ENCODE measurements at places on chromosomes 1 and 21.

- no peak for DNase-seq
Observed at GRCh38 chr1:201288765-201289164, 5.5 kb downstream of the PKP1 start.

- no peak for DNase-seq
Observed at GRCh38 chr1:58264462-58264861, 282.1 kb downstream of the OMA1 start.

- no peak for DNase-seq
Observed at GRCh38 chr1:54781023-54781723, 16.9 kb upstream of the PARS2 start.

- peak; percentile 35 for DNase-seq
Observed at GRCh38 chr1:168360151-168361021, 79.7 kb downstream of the TBX19 start.

GRCh38 chr1:2378956-2379732 lies 12.2 kb downstream of the MORN1 start:
- no peak for DNase-seq

GRCh38 chr1:56034847-56035481 lies 544.4 kb downstream of the PLPP3 start:
- DNase-seq, result no peak

DNA sequence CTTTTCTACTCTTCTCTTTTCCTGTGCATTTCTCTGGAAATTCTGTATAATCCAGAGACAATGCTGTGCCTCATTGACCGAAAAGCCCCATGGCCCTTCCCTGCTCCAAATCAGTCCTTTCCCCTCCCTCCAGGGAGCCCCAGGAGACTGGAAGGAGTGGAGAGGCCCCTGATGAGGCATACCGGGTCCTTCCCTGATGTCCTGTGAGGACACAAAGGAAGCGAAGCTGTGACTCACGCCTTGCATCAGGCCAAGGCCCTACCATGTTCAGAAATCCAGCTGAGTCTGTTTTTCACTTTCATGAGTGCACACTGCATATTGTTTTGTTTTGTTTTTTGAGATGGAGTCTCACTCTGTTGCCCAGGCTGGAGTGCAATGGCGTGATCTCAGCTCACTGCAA lies 38.7 kb upstream of the BECN2 start:
- DNase-seq, result no peak

GRCh38 chr21:41251961-41252642 lies 64.5 kb upstream of the FAM3B start:
- no peak for DNase-seq

DNA sequence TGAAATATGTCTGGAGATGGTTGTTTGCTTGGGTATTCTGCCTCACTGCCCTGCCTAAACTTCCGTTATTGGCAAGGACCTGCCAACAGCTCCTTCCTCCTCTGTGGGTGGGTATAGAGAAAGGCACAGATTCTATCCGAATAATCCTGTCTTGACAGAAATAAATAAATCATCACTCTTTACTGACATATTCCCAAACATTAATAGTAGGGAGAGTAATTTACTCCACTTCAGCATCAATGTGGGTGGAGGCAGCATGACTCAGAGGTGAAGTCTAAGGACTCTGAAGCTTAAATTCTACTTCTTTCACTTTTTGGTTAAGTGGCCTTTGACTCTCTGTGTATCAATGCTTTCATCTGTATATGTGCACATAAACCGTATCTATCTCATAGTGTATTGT lies 2.9 kb downstream of the CD84 start:
- DNase-seq, result no peak

DNA sequence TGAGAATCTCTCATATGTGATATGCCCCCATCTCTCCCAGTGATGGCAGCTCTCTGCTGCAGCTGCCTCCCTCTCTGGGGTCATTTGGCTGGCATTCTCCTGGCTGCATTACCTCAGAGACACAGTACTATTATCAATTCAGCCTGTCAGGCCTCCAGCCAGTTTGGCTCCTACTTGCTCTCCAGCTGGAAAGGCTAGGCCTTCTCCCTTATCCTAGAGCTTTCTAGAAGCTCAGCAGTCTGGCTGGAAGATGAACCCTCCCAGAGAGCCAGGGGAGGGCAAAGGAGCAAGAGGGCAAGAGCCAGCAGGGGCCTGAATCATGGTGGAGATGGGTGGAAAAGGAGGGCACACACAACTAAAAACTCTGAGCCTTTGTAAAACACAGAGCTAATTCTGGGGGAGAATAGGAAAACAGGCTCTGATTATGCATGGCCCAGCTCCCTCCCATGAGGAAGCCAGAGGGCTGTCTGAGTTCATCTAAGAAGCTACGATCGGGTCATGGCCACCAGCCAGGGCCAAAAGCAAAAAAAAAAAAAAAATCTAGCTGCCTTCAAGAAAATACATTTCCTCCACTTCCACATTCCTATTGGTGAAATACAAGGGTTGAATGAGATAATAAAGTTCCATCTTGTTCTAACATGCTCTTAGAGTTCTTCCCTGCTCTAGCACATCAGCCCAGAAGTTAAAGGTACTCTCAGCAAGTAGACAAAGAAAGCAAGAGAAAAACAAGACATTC lies 8.8 kb downstream of the LAMB3 start:
- peak; percentile 82 for DNase-seq

DNA sequence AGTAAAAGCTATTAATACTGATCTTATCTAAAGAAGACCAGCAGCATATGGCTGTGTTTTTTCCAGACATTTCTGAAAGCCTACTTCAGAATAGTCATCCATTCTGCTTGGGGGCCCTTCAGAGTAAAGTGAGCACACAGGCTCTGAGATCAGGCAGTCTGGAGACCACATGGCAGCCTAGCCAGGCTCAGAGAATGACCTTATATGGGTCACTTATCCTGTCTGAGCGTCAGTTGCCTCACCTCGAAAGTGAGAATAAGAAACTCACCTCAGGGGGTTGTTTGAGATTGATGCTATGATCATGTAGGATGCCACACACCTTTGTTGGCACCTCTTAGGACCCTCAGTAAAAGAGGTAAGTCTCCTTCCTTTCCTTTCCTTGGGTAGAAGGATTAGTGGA lies 270.4 kb downstream of the GRIK1 start:
- no peak for DNase-seq

GRCh38 chr1:86650065-86650464 lies 54.3 kb upstream of the SH3GLB1 start:
- DNase-seq, result no peak

DNA sequence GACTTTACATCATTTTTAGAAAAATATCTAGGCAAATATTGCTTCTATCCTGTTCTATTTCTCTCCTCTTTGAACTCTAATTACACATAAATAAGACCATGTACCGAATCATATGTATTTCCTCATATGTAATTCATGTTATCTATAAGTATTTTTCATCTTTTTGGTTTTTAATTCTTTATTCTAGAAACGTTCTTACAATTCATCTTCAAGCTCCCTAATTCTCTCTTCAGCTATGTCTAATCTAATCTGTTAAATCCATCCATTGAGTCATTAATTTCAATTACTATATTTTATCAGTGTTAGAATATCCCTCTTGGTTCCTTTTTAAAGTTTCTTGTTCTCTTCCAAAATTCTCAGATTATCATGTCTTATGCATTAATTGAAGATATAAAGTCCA lies 61.8 kb downstream of the DUSP10 start:
- DNase-seq, result no peak

- no peak for DNase-seq
Observed at GRCh38 chr1:27137544-27138075, 17.3 kb downstream of the SLC9A1 start.

DNA sequence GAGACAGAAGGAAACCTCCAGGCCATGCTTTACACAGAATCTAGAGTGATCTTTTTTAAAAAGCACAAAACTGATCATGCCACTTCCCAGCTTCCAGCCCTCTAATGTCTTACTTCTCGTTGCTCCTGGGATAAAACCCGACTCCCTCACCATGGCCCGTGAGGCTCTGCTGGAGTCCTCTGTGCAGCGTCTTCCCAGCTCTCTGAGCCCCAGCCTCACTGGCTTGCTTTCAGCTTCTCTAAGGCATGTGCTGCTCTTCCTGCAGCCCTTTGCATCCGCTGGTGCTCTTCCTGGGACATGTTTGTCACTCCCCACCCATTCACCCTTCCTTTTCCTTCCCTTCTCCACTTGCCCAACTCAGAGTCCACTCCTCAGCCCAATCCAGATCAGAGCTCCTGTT lies 184.1 kb downstream of the AK5 start:
- no peak for DNase-seq

- DNase-seq, result no peak
Observed at GRCh38 chr1:115114308-115114707, 25.0 kb upstream of the TSPAN2 start.

GRCh38 chr1:14958249-14959058 lies 195.1 kb upstream of the TMEM51 start:
- DNase-seq, result no peak

GRCh38 chr1:174190691-174191199 lies 31.4 kb downstream of the RABGAP1L start:
- no peak for DNase-seq

DNA sequence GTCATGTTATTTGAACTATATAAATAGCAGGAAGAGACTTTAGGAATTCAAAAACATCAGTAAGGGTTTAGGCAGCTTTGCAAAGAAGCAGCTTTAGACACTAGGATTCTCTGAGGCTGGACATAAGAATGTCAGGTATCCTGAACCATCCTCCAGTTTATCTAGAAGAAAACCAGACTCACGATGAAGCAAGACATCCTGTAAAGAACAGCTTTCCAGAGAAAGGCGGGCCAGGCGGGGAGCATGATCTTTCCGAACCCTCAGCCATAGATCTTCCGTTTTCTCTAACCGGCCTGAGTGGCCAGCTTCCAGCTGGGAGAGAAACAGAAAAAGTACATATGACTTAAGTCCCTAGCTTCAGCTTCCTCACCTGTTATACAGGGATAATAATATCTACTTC lies 39.3 kb upstream of the RBBP5 start:
- DNase-seq, result no peak

DNA sequence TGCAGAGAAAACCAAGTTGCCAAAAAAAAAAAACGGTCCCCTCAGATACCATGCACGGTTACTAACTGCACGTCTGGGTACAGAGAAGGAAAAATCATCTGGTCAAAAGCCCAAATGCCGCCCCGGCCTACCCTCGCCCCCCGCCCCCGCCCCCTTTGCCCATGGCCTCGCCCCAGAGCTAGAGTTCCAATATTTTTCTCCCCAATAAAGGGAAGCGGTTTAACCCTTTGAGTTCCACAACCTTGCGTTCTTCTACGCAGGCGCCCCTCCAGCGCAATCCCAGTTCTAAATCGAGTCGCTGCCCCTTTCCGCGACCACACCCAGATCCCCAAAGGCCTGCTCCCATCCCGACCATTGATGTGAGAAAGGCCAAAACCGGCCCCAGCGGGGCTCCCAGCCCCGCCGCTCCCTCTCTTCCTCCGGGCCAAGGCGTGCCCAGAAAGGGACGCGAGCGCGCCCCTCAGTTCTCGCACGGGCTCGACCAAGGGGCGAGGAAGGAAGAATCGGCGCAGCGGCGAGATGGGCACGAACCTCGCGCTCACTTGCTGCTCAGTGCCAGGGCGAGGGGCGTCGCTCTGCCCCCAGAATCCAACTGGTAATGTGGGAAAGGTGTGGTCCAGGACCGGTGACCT lies 797 bp downstream of the WDR47 start:
- DNase-seq, result no peak

- no peak for DNase-seq
Observed at GRCh38 chr1:23402286-23403037, 22.1 kb downstream of the TCEA3 start.

DNA sequence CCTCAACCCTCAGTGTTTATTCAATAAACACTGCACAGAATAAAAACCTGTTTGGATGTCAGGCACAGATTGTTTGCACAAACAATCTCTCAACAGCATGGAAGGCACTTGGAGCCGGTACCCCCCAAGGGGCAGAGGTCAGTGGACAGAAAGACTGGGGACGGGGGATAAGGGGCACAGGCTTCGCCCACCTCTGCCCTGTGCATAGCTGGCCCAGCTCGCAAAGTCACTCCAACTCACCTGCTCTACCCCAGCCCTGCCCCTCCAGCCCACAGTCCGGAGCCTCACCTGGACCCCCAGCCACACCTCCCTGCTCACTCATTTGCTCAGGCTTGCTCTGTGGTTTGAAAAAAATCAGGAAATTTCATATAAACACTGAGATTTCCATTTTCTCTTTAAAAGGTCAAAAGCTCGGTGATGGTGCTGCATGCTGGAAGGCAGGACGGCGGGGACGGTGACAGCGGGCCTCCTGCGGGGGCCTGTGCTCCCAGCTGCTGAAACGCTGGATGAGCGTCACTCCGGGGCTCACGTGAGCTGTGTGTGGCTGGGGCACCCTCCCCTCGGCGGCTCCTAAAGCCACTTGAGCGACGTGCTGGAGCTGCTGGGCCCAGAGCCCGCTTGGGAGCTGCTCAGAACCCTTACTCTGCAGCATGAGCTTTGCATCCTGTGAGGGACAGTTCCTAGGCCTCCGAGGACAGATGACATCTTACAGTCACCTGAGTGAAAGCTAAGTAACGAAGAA lies 54.5 kb downstream of the PRDM15 start:
- DNase-seq, result no peak

DNA sequence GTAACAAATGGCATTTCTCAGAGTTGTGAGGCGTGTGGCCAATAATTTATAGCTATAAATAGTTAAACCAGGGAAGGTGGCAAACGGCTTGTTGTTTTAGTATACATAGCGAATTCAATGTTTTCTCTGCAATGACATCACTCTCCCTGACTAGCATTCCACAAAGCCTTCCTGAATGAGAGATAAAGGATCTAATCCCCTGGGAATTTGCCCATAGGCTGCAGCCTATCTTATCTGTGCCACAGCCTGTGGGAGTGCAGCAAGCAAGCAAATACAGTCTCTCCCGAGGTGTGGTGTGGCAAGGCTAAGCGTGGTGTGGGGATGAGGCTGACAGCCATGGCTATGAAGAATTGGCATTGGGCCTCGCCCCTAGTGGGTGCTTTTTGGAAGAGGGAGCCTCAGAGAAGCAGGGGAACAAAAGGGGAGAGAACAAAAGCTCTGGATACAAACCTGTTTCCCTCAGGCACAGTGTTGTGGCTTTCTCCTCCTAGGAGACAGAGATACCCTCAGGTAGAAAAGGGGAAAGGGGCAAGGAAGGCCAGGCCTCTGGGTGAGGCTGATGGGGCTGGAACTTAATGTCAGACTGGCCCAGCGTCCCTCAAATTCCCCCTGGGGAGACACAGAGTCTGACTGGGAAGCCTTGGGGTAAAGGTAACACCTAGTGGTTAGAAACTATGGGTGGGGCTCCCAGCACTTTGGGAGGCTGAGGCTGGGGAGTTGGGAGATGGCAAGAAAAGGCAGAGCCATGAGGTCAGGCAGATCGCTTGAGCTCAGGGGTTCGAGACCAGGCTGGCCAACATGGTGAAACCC lies 8.9 kb downstream of the TAGLN2 start:
- DNase-seq, result no peak

- no peak for DNase-seq
Observed at GRCh38 chr1:169681140-169681539, 30.3 kb downstream of the SELL start.
